ENCODE measurements at places on chromosomes 5 and 9.

DNA sequence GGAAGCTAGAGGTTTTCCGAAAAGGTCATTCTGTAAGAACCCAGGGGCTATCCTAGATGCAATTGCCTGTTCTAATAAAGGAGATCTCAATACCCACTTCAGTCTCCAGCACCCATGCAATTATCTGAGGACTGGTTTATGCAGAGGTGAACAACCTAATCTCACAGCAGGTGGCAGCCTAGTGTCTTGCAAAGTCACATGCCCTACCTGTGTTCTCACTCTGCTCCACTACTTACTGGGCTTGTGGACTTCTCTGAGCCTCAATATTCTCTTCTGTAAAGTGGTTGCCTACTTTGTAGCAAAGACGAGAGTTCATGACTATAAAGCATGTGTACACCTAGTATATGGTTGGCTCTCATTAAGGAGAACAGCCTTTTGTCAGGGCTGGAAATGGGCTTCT is 21.0 kb upstream of the ALDH1B1 start:
- no peak for DNase-seq

DNA sequence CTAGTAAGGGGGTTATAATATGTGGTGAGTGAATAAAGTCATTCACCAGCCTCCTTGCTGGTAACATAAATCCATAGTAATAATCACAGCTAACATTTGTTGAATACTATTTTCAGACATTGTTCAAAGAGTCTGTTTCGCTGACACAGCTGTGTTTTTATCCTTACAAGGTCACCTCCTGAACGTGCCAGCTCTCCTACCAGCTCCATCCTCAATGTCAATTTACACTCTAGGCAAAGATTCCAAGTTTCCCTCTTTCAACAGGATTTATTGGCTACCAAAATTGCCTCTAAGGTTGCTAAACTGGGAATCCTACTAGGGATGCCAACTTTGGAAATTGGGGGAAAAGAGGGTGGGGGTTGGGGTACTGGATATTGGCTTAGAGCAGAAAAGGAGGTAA is 30.7 kb upstream of the SMC5 start:
- DNase-seq: no peak

DNA sequence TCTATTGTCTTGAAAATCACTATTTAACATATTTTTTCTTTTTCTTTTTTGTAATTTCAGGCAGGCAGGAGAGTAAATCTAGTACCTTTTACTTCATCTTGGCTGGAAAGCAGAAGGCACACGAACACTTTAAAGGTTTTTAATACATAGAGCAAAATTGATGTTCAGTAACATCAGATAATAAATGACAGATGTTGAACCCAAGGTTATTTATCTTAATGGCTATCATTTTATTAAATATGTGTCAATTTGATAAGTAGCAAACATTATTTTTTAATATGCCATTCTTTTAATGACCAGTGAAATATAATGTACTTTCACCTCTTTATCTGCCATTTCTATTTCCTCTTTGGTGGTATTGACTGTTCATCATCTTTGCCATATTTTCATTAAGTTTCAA is 381.2 kb downstream of the ARHGEF28 start:
- DNase-seq: no peak

- no peak for DNase-seq
Measured at GRCh38 chr5:151258816-151259215, 5.8 kb downstream of the GM2A start.

Data from LHCN-M2 (cell line).